ENCODE measurements at places on chromosomes 6 and 20.

DNA sequence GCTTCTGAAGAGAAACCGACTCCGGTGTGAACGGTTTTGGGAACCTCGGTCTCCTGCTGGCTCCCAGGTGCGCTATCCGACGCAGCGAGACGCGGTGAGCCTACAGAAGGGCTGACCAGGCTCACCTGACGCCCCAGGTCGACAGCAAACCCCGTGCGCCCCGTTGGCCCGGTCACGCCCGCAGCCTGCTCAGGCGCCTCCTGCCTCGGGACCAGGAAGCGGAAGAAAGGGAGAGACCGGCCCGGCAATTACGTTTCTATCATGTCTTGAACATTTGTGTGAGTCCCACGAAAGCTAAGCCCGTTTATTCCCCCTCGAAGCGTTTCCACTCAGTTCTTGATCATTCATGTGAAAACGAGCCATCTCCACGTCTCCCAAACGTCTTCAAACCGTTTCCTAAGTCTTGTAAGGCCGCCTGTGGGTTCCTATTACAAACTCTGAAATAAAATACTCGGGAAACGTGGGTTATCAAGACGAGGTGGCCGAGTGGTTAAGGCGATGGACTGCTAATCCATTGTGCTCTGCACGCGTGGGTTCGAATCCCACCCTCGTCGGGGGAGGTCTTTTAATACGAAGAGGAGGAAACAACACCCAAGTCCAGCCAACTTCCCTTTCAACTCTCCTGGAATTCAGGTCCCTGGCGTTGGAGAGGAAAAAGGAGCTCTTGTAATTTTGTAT lies 150.5 kb upstream of the PRSS16 start:
- DNase-seq, result peak; percentile 25

DNA sequence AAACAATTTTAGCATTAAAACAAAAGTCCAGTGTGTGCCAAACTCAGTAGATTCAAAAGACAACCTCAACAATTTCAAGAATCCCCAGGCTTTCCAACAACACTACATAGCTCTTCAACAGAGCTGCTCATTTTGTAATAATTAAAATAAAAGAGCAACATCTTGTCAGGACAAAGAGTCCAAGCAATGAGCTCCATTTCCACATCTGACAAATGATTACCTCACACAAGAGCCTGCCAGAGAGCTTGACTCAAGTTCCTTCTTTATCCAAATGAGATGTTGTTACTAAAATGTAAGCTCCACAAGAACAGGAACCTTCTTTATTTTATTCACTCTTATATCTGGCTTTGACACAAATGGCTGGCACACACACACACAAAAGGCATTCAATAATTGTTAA lies 449.8 kb downstream of the HACE1 start:
- no peak for DNase-seq

- no peak for DNase-seq
These were observed 46.5 kb downstream of the KCNQ2 start for GRCh38 chr20:63425846-63426485.

DNA sequence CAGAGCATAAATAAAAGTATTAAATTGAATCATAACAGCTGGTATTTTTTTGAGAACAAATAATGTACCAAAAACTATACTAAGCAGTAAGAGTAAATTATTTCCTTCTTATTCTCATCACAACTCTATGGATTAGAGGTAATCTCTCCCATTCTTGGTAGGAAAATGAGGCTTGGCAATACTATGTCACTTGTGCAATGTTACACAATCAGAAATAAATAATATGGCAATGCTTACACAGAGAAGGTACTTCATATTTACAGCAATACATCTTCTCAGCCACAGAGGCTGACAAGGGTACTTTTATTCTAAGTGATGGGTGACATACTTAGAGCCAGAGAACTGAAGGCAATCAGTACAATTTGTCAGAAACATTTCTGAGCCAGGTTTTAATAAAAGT lies 3.9 kb downstream of the DST start:
- no peak for DNase-seq

GRCh38 chr6:151609146-151609902 lies 115.5 kb downstream of the CCDC170 start:
- DNase-seq, result no peak

DNA sequence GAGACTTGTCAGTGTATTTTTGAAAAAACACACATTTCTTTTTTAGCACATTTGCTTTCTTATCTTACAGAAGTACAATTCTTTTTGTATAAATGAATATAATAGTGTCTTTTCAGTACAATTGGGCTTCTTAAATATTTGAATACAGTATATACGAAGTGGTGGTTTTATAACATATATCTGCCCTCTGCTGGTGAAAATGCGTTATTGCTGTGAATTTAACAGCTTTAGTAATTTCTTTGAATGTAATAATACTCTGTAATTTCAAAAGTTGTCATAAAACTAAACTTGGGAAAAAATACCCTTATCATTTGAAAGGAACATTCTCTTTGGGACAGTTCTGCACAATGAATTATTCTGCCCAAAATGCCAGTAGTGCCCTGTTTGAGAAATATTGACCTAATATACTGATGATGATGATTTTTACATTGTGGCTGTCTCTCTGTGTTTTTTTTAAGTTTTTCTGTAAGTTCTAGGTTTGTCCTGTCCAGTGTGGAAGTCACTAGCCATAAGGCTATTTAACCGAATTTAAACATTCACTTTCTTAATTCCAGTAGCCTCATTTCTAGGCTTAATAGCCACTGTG lies 19.0 kb downstream of the SMAP1 start:
- DNase-seq, result no peak

DNA sequence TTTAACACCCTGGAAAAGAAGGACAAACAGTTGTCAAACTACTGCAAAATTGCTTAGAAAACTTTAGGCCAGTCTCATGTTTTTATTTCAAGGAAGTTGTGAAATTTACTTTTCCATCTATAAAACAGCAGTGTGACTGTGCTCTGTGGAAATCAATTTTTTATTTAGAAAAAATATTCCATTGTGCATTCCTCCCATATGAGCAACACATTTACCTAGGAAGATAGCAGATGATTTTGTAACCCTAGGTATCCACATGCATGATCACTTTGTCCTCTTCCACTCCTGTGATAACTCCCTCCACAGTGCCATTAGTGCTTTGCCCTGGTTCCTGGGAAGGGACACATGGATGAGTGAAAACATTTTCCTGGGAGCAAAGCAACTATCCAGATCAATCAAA lies 70.0 kb upstream of the SHLD1 start:
- no peak for DNase-seq

GRCh38 chr20:11395581-11395980 lies 522.1 kb upstream of the BTBD3 start:
- DNase-seq, result no peak

DNA sequence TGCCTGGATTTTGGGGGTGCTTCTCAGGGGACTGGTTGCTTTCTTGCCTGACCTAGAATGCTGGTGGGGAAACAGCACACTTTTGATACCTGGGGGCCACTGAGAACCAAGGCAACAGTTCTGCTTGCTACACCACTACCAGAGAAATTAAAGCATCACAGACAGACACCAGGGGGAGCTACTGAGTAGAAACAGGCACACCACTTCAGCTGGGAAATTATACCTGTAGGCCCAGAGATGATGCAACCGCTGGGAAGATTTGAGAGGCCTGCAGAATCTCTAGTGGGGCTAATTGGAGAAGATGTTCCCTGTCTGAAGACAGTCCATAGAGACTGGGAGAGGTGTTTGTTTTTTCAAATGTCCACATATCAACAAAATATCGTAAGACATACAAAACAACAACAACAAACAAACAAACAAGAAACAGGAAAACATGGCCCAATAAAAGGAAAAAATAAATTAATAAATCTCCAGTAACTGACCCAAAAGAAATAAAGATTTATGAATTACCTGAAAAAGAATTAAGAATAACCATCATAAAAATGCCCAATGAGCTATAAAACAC lies 129.4 kb upstream of the RIN2 start:
- DNase-seq, result peak; percentile 2

GRCh38 chr6:52976591-52977035 lies 18.5 kb downstream of the GSTA4 start:
- DNase-seq, result no peak

DNA sequence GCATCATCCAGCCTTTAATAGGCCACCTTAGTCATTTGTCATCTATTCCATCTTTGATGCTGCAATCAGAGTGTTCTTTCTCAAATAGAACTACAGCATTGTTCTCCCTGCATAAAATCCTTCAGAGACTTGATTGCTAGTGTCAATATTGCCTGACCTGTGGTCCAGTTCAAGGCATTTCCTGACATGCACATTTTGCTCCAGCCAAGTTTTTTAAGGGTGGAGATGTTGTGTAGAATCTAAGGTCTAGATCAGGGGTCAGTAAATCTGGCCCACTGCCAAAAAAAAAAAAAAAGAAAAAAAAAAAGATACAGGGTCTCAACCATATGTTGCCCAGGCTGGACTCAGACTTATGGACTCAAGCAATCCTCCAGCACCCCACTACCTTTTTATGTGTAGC lies 354.4 kb downstream of the FRK start:
- no peak for DNase-seq

DNA sequence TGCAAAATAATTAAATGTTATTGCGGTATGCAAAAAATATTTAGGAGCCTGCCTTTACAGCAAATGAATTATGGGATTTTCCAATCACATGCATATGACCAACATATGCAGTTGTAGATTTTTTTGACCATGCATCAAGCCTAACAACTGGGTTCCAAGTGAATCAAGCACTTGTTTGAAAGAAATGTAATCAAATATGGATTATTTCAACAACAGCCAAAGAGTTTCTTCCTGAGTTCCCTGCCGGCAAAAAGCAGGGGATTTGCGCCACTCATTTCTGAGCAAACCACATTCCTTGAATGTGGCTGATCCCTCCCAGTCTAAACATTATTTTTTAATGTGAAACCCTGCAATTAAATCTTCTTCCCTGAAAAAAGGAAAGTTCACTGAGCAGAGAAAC lies 100.1 kb upstream of the ADTRP start:
- DNase-seq, result no peak

- DNase-seq, result no peak
These were observed 22.0 kb upstream of the PRDM1 start for GRCh38 chr6:106064142-106064541.

- DNase-seq, result no peak
These were observed 28.8 kb upstream of the CFAP206 start for GRCh38 chr6:87378947-87379346.

DNA sequence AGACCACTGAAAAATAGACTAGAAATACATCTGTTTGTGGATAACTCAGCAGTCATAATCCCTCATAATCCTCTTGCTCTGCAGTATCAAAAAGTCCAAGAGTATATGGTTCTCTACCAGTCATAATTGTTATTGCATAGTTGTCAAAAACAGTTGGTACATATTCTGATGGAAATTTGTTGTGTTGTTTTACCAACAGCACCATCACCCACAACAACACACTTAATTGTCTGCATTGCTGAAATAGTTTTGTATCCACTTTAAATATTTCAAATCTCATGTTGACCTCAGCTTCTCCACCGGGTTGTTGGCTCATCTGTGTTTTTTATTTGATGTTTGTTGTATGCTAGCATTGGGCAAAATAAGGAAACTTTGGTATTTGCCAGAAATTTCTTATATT lies 39.4 kb downstream of the ITCH start:
- DNase-seq, result no peak

DNA sequence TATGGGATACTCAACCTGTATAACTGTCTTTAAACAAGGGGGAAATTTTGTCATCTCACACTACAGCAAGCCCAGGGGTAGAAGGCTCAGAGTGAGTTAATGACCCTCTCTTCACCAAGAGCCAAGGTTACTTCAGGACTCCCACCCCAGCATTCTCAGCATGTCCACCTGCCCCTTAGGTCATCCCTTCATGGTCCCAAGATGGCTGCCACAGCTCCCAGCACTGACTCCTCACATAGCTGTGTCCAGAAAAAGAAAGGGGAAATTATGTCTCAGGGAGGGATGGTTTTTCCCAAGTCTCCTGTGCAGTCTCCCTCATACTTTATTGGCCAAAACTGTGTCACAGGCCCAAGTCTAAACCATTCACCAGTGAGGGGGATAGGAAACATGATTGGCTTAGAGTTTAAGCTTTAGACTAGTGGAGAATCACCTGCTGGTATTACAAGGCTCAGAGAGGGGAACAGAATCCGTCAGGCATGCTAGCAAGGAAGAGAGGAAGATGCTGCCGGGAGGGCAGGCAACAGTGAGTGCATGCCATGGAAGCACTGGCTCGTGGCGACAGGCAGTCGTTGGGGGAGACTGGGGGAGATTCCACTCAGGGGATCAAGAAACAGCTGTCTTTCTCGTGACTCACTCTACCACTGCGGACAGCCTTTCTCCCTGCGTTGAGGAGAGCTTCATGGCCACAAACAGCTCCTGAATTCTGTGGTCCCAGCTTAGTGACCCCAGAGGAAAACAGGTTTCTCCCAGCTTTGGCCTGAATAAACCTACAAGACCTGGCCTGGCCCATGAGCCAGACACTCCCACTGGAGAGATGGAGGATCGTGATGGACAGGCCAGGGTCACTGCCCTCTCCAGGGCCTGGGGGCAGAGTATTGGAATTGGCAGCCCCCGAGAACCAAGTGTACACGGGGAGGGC lies 37.2 kb downstream of the HM13 start:
- no peak for DNase-seq

- no peak for DNase-seq
These were observed 878.6 kb upstream of the CITED2 start for GRCh38 chr6:140253096-140253495.

GRCh38 chr20:53252002-53252401 lies 279.8 kb downstream of the TSHZ2 start:
- DNase-seq, result no peak

DNA sequence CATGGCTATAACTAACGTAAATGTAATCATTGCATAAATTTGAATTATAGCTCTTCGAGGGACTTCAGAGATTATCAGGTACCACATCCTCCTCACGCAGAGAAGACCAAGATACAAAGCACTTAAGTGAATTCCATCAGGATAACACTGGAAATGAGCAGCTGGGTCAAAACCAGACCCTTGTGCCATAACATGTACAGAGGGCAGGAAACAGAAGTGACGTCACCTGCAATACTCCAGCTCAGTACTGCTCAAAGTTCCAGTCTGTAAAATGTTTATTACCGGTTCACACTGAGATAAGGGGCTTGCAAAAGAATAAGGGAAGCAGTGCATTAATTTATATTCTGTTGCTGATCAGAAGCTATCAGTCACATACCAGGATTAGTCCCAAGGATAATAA lies 45.8 kb downstream of the RGS17 start:
- no peak for DNase-seq

DNA sequence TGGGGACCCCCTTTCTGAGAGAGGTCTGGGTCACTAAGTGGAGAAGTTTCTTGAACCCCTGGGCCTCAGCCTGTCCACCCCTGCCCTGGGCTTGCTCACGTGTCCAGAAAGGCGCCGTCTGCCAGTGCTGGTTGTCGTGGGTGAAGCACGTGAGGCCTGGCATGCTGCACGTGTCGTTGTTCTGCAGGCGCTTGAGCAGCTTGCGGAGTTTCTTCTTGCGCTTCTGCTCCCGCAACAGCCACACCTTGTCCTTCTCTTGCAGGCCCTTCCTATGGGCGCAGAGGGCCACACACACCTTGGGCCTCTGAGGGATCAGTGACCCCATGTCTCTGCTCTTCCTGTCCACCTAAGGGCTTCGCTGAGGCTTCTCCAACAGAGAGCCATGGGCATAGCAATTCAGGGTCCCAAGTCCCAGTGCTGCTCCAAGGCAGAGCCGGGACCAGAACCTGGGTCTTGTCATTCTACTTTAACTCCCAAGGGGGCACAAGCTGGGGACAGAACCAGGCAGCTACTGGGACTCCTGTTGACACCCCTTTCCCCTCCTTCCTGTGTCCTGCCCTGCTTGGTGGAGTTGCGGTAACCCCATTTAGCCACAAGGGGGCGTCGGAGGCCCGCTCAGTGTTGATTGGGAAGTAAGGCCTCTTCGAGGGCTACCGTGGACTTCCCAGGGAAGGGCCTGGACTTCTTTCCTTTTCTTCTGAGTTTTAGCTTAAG lies 121.8 kb downstream of the SULF2 start:
- DNase-seq, result peak; percentile 39

GRCh38 chr20:4782378-4782772 lies 60.7 kb downstream of the PRND start:
- DNase-seq, result no peak

Measured in NCI-H446 treated with DMSO at 0.1 percent for 48 hours (cell line).